ENCODE measurements at places on chromosomes 3 and 15.

GRCh38 chr3:157163217-157163953 is 3.4 kb upstream of the CCNL1 start:
- DNase-seq: no peak

GRCh38 chr15:90588427-90588826 is 58.7 kb downstream of the CRTC3 start:
- peak; percentile 15 for DNase-seq

GRCh38 chr3:156769721-156770654 is 56.2 kb upstream of the LEKR1 start:
- DNase-seq: no peak

DNA sequence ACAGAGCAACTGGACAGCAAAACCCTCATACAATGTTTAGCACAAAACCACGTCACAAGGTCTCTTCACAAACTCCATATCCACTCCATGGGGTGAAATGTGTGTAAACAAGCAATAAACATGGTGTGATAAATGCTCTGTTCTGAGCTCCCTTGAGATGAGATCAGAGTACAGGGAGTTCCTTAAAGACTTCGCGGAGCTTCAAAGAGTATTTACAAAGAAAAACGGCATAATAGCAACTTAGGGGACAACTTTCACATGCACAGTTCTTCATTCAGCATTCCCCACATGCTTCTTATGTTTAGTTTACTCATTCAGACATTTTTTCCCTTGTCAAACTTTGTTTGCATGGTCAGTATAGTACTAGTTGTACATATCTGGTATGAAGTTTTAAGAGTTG is 52.5 kb upstream of the SUCLG2 start:
- DNase-seq: peak; percentile 91

GRCh38 chr3:130839813-130840212 is 54.1 kb upstream of the ATP2C1 start:
- DNase-seq: no peak

DNA sequence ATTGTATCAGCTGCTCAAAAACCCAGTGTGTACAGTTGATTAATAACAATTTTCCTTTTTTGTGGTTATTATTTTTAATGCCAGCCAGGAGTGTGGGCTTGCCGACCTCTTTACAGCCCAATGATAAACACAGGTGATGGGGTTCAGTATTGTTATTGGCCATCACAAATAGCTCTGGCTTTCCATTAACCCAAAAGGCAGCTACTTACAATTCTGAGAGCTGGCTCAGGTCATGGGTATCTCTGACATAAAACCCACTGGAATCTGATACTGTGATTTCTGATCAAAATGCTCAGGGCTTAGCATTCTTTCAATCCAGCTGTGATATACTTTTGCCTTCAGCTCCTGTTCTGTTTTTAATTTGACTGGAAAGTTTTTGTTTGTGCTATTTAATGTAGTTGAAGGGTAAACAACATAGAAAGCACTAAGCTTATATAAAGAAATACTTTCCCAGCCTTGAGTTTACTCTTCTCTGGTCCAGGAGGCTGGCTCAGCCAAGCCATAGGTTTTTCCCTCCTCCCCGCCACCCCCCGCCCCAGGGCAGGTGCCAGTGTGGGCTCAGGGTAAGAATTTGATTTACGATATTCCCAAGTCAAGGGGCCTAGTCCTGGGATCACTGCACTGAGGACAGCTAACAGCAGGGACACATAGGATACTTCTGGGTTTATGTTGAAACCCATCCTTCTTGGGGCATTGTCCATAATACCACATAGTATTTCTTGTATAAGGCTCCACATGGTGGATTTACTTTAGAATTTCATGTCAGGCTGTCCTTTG is 54.0 kb upstream of the MYZAP start:
- DNase-seq: no peak

- DNase-seq: no peak
These were observed 19.4 kb downstream of the ZPLD1 start for GRCh38 chr3:102454181-102454580.

DNA sequence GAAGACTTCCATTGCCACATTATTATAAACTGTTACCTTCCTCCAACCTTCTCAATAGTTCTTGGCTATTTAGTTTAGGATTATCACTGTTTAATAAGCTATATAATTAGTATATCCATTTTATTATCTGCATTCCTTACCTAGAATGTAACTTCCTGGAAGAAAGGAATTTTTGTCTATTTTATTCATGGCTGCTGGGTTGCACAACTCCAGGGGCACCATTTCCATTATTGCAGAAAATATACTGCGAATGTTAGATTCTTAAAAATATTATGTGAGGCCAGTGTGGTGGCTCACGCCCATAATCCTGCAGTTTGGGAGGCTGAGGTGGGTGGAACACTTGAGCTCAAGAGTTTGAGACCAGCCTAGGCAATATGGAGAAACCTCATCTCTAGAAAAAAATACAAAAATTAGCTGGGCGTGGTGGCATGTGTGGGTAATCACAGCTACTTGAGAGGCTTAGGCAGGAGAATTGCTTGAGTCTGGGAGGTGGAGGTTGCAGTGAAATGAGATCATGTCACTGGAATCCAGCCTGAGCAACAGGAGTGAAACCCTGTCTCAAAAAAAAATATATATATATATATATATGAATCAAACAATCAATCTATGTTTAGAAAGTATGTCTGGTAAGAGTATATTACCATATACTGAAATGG is 19.9 kb downstream of the CLDN1 start:
- DNase-seq: peak; percentile 32

DNA sequence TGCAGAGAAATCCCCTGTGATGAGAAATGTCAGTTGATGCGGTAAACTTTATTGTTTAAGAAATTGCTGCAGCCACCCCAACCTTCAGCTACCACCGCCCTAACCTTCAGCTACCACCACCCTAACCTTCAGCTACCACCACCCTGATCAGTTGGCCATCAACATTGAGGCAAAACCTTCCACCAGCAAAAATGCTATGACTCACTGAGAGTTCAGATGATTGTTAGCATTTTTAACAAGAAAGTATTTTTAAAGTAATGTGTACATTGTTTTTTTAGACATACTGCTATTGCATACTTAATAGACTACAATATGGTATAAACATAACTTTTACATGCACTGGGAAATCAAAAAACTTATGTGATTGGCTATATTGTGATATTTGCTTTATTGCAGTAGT is 30.0 kb downstream of the U2SURP start:
- DNase-seq: no peak

DNA sequence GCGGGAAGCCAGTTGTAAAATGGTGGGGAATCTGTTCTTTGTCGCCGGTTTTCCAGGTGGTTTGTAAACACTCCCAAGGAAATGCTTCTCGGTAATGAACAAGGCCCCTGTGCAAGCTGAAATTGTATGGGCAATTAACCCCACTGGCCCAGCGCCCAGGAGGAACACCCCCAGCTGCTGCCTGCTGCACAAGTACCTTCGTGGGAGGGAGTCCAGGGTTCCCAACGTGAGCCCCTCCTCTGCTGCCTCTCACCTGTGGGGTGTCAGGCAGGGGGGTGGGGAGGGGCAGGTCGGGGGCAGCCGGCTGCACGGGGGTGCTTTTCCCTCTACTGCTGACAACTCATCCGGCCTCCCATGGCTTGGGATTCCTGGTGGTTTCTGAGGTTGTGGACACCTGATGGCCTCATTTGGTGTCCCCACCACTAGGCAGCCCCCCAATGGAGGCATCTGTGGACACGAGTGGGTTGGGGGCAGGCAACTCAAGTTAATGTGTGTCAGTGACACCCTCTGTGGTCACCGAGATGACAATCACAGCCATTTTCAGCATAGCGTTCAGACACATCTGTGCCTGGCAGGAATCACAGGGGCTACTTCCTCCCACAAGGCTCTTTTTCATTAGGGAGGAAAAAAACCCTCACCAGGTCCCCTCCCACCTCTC is 35.6 kb upstream of the PRR23E start:
- no peak for DNase-seq

DNA sequence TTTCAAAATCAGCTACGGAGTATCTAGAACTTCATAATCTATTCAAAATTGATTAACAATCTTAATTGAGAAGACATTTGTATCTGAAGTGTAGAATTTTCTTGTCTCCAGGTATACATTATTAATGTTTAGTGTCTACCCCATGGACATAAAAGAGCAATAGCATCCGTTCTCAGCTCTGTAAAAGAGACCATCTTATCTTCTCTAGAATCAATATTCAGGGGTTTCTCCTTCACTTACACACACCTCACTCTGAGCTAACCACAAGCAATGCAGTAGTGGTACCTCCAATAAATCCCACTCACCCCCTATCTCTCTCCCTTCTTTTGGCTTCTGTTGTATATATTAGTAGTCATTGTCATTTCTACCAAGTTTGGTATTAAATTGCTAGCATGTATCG is 16.2 kb downstream of the MBNL1 start:
- DNase-seq: no peak

DNA sequence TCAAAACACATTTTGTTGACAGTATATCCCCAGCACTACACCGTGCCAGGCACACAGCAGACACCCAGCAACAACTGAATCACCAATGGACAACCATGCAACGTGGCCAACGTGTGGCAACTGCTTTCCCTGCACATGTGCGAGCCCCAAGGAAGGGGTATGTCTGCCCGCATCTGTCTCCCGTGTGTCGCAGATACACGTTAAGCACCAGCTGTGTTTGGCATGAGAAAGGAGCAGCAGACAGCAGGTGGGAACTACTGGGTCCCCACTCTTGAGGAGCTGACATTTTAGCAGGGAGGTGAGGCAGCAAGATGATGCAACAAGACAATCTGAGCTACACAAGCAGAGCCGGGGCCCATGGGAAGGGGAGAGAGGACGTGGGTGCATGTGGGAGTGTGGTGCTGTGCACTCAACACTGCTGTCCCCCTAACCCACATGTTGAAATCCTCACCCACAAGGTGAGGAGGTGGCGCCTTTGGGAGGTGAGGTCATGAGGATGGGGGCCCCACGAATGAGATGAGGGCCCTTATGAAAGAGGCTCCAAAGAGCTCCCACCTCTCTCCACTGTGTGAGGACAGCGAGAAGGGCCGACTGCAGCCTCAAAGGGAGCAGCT is 56.2 kb downstream of the ROPN1B start:
- no peak for DNase-seq

GRCh38 chr3:63437858-63438257 is 159.8 kb downstream of the SYNPR start:
- DNase-seq: no peak

DNA sequence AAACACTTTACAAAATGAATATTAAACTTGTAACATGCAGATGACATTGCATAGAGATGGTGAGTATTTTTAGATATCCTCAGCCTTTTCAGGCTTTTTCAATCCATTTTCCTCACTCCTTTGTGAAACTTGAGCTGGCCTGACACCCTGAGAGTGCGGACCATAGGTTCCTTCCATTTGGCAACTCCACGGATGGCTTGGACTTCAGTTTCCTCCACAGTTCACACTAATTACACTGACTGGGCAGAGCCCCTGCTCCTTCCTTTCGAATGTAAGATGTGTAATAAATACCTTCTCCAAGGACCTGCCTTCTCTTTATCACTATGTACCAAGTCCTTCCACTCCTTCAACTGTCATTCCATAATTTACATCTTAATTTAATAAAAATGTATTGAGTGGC is 141.7 kb upstream of the LRIG1 start:
- no peak for DNase-seq

GRCh38 chr3:126355777-126356372 is 1.3 kb downstream of the KLF15 start:
- DNase-seq: peak; percentile 77

- peak; percentile 59 for DNase-seq
These were observed 29.8 kb downstream of the GNB4 start for GRCh38 chr3:179421500-179421899.

DNA sequence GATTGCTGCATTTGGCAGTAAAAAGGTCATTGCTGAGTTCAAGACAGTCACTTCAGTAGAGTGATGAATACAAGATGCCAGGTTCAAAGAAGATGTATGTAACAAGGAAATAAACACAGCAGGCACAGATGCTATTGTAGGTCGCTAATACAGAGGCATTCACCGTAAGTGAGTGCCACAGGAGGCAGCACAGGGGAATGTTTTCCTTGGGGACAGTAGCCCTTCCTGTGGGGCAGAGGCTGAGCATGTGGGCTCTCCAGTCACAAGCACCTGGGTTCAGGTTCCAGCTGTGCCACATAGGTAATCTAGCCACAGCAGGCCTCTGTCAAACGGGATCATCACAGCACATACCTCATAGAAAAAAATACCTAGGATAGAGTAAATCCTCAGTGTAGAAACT is 86.3 kb downstream of the RSL24D1 start:
- no peak for DNase-seq

DNA sequence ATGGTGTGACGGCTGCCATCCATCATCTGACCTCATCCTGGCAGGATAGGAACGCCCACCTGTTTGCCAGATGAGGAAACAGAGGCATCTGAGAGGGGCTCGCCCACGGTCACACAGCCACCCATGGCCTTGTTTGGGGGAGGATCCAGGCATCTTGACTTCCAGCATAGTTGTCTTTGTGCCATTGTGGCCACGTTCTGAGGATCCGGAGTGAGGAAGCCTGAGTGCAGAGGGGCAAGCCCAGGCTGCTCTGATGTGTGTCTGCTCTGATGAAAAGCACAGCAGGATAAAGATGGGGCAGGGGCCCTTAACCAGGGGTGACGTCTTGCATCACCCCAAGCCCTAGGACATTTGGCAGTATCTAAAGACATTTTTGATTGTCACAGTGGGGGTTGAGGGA is 58.7 kb downstream of the FGD5 start:
- no peak for DNase-seq

DNA sequence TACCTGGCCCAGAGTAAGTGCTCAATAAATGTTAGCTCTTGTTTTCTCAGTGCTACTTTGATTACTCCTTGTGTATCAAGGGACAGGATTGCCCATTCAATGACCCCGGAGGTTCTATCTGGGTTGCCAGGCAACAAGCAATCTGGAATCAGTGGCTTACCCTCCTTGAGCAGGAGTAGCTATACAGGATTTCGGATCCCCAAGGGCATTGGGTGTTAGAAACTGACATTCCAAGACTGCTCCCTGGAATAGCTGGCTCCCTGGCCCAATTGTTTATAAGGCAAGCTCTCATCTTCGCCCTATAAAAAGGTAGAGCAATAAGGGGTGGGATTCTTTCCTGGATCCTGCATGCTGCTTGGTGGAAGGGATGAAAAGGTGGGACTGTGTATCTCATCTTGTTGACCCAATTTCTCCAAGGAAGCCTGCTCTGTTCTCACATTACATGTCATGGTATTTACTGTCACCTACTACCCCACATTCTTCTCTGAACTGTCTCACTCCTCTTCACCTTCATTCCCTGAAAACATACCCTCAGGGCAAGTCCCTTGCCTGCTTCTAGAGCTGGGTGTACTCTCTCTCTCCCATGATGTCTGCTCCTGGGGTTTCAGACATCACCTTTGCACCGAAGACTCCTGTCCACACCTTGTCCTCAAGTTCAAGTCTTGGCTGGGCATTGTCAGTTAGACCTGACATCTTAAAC is 26.4 kb upstream of the SCN10A start:
- DNase-seq: no peak

GRCh38 chr3:128971421-128972100 is 22.3 kb downstream of the CFAP92 start:
- peak; percentile 35 for DNase-seq

GRCh38 chr3:54225841-54226528 is 103.6 kb downstream of the CACNA2D3 start:
- DNase-seq: no peak

- DNase-seq: peak; percentile 92
These were observed 34.8 kb upstream of the CTSH start for GRCh38 chr15:78979456-78980320.
